A549 (cell line): ENCODE measurements at places on chromosomes 3 and 15.

- DNase-seq: no peak
Measured at GRCh38 chr3:159887168-159887567, 101.5 kb upstream of the IL12A start.

DNA sequence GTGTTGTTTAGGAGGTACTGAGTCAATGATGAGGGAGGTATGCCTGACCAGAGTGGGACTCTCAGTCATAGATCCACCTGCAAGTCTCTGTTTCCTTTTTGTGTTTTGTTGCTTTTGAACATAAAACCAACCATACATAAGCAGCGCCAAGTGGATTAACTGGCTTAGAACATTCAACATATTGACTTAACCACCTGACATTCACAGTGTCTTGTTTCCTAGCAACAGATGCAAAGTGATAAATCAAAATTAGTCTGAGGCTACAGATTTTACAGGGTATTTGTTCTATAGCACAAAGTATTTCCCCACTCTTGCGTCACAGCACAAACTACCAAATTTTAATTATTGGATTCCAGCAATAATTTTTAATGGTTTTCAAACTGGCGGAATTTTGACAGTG is 283.8 kb downstream of the BBX start:
- DNase-seq: no peak

- no peak for DNase-seq
Measured at GRCh38 chr3:44208568-44208967, 33.1 kb upstream of the TOPAZ1 start.

GRCh38 chr3:60542995-60543394 is 708.3 kb downstream of the FHIT start:
- no peak for DNase-seq

DNA sequence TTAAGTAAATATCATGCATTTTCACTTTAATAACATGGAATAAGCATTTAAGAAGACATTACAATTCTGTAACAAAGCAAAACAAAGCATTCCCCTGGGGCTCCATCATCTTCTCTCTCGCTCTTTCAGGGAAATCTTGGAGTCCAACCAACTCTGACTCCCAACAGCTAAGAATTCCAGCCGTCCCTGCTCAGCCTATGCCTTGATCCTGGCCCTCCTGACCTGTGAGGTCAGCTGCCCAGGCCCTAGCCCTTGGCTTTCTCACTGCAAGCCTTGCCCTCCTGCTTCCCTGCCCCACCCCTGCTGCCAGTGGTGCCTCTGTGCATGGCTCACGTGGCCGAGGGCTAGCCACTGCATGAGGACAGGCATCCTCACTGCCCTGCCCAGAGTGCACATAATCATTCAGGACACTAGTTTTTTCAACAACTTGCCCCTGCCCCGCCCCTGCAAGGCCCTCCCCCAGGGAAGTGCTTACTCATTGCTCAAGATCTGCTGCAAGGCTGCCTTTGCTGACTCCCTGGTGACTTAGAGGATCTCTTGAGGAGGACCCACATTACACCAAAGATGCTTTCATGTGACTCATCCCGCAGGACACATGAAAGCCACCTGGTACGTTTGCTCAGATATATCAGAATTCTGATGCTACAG is 37.6 kb downstream of the MTMR10 start:
- peak; percentile 93 for DNase-seq

DNA sequence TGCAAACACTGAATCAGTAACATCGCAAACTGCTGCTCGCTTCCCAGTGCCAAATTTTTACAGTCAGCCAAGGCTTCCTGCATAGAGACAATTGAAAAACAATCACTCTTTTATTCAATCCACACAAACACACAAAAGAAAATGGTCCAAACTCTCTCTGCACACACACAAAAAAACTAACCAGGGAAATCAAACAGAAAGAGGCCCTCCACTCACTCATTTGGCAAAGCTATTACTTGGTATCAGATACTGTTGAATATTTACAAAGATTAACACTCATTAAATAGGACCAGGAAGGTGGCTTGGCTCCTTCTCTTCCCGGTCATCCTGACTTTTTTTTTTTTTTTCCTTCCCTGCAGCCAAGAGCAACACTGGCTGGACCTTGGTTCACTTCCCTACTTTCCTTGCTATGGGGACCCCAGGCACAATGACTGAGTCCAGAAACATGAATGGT is 62.4 kb upstream of the SPATA12 start:
- DNase-seq: no peak

DNA sequence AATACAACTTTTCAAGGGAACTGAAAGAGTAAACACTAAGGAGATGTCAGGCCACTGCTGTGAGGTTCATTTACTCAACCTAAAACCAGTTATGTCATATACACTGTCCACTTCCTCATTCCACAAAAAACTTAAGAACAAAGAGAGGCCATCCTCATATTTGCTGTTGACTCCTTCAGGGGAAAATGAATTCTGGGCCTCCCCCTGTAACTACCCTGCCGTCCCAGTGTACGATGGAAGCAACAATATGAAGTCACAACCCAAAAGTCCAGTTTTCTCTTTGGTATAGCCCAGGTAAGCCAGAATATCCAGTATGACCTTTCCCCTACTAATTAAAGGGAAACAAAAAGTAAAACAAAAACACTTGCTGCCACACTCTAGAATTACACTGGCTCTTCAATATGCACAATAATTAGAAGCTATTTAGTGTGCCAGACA is 16.2 kb downstream of the CEP152 start:
- DNase-seq: peak; percentile 31

DNA sequence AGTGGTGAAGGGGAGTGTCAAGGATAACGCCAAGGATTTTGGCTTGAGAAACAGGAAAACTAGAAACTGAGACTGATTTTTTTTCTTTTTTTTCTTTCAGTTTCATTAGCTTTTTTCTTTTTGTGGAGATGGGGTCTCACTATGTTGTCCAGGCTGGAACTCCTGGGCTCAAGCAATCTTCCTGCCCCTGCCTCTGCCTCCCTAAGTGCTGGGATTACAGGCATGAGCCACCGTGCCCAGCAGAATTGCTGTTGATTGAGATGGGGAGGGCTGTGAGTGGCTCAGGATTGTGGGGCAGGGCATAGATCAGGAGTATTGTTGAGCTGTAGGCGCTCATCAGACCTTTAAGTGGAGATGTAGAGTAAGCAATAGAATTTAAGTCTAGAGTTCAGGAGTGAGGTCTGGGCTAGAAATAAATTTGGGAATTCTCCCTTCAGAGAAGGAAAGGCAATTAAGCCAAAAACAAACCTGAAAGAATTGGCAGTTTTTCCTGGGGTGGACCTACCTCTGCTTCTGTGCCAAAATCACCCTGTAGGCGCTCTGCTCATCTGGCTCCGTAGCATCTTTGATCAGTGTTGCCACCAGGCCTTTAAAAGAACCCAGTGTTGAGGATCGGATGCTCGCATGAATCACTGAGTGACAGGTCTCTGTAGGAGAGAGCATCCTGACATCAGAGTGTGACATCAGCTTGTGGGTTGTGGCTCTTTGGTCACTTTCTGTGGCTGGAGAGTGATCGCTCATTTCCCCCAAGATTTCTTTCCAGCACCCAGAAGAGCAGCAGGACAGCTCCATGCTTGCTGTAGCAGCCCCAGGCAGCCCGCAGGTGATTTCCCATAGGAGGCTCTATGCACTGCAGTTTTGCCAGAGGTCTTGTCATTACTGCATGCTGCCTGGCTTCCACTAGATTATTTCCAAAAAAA is 15.8 kb downstream of the ABHD17C start:
- no peak for DNase-seq

DNA sequence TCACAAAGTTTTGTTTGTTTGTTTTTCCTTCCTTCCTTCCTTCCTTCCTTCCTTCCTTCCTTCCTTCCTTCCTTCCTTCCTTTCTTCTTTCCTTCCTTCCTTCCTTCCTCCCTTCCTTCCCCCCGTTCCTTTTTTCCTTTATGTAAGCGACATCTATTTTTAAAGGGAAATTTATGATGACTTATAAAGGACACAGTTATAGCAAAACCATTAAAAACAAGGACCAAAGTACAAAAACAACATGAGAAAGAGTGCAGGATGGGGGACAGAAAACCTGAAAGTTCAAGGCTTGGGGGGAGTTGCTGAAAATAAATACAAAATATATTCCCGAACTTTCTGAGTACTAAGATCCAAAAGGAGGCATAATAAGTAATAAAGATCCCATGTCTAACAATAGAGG is 1.8 kb downstream of the ADGRG7 start:
- DNase-seq: no peak

DNA sequence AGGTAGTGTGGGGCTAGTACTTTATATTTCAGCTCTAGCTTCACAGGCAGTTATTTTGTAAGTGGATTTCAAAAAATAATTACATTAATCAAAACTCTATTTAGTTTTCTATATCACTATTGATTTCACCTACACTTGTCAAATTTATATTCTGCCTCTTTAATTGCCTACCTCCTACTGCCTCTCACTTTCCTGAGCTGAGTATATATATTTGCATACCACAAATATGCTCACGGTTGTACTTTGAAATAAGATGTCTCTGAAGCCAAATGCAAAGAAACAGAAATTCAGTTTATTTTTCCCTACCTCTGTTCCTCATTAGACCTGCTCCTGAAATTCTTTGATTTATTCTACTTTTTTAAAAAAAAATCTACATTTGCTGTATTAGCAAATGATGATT is 309.3 kb upstream of the TGFBR2 start:
- no peak for DNase-seq

DNA sequence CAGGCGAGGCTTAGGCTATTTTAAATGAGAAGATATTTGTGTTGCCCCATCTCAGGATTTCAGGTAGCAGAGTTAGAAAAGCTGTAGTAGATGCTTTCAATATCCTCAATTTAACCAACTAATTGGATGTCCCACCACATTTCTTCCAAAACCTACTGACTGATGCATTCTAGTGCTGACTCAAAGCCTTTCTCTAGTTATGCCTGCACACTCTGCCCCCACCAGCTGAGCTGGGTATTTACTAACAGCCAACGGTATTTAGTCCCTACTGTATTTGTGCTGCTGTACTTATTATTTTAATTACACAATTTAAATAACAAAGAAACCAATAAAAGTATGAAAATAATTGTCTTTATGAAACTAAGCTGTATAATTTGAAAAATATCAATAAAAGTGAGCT is 139.5 kb downstream of the OSBPL10 start:
- no peak for DNase-seq

DNA sequence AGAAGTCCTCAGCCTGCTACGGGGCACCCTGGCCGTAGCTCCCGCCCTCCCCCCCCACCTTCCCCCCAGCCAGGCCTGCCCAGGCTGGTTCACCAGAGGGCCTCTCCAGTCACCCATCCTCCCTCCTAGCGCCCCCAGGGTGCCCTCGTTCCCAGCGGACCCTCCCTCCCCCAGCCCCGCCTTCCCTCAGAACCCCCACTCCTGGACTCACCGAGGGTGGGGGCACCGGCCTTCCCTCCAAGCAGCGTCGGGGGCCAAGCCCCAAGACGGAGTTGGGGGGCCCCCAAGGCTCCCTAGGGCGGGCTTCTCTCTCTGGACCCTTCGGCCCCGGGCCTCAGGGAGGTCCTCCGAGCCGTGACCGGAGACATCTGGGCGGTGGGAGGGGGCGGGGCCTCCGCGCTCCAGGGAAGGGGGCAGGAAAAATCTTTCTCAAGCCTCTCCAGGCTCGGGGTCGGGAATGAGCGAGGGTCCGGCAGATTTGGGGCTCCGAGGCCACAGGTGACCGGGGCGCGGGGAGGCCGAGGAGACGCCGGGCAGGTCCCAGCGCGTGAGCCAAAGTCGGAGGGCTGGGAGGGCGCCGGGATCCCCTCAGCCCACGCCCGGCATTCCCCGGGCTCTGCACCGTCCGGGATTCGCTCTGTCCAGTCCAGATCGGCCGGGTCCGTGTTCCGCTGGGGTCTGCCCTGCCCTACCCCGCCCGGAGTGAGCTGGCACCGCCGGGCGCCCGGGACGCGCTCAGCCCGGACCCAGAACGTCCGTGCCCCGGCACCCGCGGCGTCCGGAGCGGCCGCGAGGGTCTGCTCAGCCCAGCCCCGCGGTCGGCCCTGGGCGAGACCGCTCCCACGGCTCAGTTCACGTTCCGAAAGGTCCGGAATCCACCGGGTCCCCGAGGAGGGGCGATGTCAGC is 999 bp downstream of the INSYN1 start:
- DNase-seq: no peak
